ENCODE measurements at places on chromosomes 11 and 22.

- DNase-seq = no peak
Observed at GRCh38 chr11:1868636-1869291, 15.9 kb downstream of the LSP1 start.

GRCh38 chr11:15293975-15294620 lies 179.4 kb downstream of the INSC start:
- DNase-seq = no peak

DNA sequence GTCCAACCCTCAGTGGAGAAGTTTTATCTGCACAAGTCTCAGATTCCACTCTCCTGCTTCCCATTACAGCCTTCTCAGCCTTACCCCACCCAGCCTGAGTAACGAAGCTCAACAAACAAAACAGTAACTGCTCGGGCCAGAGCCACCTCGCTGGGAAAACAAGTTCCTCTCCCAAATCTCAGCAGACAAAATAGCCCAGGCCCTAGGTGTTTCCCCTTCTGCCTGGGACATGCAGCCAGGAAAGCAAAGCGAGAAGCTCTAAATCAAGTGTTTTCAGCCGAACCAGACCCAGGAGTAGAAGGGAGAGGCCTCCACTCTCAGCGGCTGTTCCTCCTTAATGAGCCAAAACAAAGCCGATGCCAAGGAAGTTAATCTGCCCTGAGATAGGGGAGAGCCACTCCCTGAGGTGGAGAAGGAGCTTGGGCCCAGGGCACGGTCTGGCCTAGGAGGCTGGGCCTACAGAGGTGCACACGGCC lies 44.0 kb downstream of the LIF start:
- DNase-seq = no peak

DNA sequence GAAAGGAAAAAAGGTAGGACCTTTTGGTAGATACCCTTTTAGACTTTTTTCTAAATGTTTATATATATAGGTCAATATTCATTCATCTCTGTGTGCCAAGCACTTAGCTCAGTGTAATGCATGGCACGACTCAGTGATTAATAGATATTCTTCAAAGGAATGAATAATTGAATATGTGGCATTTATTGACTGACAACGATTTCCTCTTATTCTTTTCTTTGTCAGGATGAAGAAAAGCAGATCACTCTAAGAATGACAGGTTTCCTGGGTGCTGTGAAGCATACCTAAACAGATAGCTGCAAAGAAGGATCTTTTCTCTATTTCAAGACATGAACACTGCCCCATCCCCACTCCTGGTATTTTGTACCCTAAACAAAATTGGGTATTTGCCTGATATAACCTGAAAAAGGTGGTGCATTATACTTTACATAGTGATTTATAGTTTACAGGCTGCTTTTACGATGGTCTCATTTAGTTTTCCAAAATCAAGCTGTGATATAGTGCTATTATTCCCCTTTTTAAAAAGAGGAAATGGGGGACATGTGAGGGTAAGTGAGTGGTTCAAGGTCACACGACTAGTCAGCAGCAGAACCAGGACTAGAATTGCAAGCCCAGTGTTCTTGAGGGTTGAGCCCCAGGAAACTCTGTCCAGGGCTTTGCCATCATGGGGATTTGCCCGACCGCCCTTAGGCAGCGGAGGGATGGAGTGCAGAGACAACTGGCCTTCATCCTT lies 32.9 kb upstream of the CLMP start:
- DNase-seq = no peak

- DNase-seq = no peak
Observed at GRCh38 chr22:43476341-43476740, 64.5 kb downstream of the MPPED1 start.

- no peak for DNase-seq
Observed at GRCh38 chr11:47278058-47278457, 8.1 kb downstream of the MADD start.

DNA sequence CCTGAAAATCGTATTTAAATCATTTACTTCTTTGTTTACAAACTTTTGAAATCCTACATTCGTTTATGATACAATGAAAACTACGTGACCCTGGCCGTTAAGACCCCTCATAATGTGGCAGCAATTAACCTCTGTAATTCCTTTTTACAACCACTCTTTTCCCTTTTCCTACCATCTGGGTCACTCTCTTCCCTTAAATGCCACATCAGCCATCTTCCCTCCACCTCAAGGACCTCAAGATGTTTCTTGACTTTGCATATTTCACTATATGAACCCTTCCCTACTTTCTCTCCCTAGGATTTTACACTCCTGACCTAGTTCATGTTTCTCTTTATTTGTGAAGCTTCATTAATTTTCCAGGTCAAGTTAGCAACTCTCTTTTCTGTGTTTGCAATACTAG lies 26.8 kb downstream of the OR2AG2 start:
- DNase-seq = no peak

- DNase-seq = no peak
Observed at GRCh38 chr11:43899094-43899493, 18.5 kb downstream of the ALKBH3 start.

DNA sequence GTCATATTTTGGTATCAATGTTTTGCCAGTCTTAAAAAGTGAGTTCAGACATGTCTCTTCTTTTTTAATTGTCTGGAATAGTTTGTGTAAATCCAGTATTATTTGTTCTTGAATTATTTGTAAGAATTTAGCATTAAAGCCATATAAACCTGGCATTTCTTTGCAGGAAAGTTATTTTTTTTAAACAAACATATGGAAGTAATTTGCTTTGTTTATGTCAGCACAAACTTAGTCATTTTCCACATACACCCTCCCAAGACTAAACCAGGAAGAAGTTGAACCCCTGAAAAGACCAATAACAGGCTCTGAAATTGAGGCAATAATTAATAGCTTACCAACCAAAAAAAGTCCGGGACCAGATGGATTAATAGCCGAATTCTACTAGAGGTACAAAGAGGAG lies 9.1 kb upstream of the CCDC81 start:
- DNase-seq = no peak

- DNase-seq = no peak
Observed at GRCh38 chr11:46130286-46130940, 9.2 kb upstream of the PHF21A start.

DNA sequence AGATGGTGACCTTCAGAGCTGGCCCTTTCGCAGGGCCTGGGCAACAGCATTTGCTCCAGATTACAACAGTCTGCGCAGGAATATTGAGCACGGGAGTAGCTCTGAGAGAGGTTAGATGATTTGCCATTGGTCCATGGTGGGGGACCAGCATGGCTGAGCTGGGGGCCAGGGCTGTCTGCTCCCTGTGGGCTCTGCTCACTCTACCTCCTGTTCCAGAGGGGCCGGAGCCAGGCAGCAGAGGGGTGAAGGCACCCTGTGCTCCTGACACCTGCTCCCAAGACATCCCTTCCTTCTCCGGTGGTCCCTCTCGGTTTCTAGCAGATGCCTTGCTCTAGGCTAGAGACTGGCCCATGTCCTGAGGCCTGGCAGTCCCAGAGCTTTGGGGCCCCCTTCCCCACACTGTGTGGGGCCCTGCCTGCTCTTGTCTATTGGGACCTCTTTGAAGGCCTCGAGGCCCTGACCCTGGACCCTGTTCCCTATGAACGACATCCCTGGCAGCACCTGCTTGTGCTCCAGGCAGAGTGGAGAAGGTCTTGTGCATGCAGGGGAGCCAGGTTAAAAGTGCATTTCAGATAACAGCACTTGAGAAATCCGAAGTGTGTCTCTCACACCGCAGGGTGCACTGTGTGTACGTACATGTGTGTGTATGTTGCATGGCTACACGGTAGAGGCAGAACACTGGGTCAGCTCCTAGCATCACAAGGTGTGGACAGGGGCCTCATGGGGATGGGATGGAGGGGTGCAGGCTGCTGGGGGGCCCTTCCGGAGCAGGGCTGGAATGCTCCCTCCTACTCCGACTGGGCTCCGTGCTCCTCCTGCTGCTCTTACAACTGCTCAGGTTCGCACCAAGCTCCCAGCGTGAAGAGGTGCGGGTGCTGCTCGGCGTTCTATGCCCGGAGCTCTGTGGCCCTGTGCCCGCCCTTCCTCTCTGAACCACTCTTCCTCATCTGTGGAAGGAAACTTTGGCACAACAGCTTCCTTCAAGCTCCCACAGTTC lies 123.3 kb upstream of the B3GAT1 start:
- no peak for DNase-seq

DNA sequence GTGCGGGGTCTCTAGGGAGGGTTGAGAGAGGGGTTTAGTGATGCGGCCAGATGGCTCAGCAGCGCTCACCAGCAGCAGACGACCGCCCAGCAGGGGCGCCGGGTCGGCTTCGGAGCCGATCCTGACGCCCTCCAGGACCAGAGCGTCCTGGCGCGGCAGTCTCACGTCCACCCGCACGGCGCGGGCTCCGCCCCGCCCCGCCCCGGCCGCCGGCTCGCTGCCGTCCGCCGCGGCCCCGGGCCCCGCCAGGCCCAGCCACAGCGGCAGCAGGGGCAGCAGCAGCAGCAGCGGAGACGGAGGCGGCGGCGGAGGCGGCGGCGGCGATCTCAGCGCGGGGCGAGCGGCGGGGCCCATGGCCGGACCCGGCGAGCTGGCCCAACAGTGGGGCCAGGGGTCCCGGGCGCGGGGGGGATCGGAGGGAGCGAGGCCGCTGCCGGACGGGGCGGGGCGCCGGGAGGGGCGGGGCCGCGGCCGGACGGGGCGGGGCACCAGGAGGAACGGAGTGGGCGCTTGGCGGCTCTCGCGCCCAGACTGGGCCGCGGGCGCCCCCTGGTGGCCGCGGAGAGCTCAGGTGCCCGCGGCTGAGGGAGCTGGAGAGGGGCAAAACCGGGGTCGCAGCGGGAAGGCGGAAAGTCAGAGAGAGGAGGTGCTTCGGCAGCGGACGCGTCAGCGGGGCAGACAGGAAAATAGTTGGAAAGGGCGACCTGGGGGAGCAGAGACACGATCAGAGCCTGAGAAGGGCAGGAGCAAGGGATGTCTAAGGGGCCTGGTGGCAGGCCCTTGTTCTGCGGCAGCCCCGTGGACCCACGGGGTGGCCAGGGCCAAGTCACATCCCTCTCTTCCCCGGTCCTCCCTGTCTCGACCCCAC lies at the start of gene RNF215:
Gene RNF215, minus strand, starts transcription at position 452 of the 868 bp plus-strand sequence. Its CDS starts 98 bp downstream, at position 354.
- peak; percentile 72 for DNase-seq

DNA sequence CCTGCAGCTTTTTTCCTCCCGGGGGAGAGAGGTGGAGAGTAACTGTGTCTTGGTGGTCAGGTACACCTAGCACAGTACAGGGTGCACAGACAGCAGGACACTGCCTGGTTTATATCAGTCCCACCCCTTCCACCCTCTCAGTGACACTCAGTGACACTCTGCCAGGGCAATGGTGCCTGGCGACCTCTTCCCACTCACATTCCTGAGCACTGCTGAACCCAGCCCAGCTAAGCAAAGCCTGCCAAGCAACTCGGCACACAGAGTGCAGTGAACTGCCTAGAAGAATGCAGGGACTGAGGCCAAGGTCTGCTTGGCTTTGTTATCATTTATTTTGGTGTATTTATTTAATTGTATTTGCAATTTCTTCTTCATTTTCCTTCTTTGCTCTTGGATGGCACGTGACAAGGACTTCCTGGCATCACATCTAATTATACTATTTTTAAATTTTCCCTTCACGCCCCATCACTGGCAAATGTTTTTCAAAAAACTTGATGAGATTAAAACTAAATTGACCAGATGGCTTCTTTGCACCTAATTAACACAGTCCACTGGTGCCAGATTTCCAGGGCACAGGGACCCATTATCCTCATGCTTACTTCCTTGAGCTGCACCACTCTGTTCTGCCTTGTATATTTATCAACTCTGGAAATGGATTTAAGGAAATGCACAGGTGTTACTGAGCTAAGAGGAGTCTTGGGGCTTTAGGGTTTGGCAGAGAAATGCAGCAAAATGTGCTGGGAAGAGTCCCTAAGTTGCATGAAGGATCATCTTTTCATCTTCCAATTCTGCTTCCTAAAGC lies 205.6 kb downstream of the ADAMTS15 start:
- DNase-seq = no peak

GRCh38 chr11:69089258-69089657 lies 40.5 kb downstream of the TPCN2 start:
- DNase-seq = no peak

- peak; percentile 71 for DNase-seq
Observed at GRCh38 chr22:46739094-46739870, 1.2 kb upstream of the CERK start.

- DNase-seq = no peak
Observed at GRCh38 chr11:104583857-104584256, 314.4 kb downstream of the CASP12 start.

DNA sequence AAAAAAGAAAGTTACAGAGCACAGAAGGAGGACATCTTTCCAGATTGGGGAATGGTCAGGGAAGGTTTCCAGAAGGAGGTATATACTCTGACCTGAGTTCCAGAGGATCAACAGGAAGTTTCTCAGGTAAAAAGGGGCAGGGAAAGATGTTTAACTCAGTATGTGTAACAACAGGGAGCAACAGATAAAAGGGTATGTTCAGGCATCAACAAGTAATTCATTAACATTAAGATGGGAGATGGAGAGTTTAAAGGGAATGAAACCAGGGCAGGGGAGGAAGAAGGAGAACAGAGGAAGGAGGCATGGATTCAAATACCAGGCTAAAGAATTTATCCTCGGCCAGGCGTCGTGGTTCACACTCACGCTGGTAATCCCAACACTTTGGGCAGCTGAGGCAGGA lies 2.5 kb upstream of the DENND5A start:
- no peak for DNase-seq

DNA sequence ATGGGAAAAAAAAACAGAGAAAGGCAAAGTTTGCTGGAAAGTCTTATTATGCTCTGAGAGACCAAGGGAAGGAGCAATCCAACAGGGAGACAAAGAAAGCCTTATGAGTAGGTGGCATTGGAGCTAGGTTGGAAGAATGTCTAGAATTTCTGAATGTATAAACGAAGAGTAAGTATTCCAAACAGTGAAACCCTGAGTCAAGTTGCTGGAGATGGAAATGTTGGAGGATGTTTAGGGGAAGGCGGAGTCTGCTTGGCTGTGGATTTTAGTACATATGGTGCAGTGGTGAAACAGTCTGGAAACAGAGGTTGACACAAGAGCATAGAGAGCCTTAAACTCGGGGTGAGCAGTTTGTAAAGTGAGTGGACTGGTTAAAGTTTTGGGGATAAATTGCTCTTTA lies 314.8 kb upstream of the CADM1 start:
- DNase-seq = no peak

DNA sequence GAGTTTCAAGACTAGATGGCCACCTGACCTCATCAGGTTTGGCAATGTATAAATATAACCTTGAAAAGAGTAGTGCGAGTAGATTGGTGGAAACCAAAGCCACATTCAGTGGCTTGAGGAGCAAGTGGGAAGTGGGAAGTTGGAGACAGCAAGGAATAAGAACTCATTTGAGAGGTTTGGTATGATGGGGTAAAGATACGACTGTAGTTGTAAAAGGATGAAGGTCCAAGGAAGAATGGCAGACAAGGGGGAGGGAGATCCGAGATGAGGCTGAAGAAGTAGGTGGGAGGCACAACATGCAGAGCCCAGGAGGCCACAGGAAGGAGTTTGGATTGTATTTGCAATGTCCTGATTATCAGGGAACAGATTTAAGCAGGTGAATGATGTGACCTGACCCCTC lies 20.8 kb downstream of the RASSF10 start:
- no peak for DNase-seq

GRCh38 chr22:37263966-37264887 lies 18.1 kb upstream of the CYTH4 start:
- DNase-seq = no peak

GRCh38 chr11:2540992-2541680 lies 96.3 kb downstream of the KCNQ1 start:
- no peak for DNase-seq
